ENCODE measurements at places on chromosomes 7 and 10.

DNA sequence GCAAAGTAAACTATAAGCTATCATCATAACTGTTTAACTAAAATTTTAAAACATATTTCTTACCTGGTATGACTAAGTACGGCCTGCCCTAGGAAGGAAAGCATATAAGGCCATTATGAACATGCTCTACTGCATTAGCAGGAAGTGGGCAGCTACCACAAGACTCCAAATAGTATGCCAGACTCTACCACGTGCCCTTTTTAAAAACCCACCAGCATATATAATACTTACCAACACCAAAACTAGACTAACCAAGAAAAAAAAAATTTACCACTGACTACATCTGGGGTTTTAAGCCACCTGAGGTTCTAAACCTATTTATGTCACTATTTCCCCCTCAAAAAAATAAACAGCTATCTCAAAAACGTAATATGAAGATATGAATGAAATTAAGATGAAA is 30.1 kb downstream of the NUDCD3 start:
- no peak for DNase-seq

GRCh38 chr10:17162828-17163227 is 33.2 kb upstream of the CUBN start:
- no peak for DNase-seq

GRCh38 chr7:155209478-155210319 is 88.0 kb upstream of the INSIG1 start:
- DNase-seq: no peak

- no peak for DNase-seq
These were observed 26.6 kb downstream of the GIMAP8 start for GRCh38 chr7:150476819-150477631.

DNA sequence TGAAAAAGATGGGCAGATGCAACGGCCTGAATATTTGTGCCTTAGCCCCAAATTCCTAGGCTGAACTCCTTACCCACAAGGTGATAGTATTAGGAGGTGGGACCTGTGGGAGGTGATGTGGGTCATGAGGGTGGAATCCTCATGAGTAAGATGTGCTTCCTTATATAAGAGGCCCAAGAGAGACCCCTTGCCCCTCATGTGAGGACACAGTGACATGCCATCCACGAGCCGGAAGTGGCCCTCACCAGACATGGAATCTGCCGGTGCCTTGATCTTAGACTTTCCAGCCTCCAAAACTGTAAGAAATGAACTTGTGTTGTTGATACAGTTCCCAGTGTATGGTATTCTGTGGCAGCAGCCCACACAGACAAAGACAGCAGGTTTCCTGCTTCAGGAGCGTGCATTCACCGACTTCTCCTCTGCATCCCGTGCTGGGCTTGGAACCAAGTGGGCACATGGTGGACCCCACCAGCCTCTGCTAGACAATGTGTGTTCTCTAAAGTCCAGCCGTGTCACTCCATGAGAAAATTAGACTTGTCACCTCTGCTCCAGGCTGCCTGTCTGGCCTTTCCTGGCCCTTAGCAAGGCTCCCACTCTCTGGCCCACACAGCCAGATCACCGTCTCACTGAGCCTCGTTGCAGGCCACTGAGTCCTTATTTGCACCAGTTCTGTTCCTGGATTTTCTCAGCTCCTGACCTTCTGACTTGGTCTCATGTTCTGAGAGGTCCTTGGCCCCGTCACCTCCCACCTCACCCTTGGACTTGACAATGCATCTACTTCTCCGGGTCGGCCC is 52.9 kb upstream of the CACUL1 start:
- no peak for DNase-seq

DNA sequence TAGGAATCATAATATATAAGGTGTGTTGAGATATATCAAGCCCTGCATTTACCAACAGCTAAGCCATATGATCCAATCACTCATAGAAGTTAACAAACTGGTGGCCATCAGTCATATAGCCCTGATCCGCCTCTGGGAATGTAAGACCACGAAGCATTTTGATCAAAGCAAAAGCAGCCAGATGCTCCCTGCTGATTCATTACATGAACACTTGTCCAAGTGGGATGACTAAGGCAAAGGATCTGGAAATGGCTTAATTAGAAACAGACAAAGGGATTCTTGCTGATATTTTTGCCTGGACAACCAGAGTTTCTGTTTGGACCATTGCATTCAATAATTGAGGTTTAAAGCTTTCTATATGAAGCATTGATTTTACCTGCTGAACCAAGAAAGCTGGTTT is 535.5 kb downstream of the GPAM start:
- no peak for DNase-seq

DNA sequence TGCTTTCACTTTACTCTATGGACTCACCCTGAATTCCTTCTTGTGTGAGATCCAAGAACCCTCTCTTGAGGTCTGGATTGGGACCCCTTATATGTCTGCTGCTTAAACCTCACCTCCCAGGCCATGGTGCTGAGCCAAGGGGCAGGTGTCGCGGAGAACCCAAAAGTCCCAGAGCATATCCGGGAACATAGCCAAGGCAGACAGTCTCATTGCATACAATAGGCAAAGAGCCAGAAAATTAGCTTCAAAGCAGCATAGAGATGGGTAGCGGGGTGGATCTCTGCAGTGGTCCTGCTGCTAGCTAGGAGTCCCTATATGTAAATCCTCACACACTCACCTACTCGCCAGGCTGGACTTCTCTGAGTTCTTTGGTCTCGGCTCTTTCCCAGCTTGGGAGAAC is 5.5 kb downstream of the CCL24 start:
- DNase-seq: peak; percentile 2

DNA sequence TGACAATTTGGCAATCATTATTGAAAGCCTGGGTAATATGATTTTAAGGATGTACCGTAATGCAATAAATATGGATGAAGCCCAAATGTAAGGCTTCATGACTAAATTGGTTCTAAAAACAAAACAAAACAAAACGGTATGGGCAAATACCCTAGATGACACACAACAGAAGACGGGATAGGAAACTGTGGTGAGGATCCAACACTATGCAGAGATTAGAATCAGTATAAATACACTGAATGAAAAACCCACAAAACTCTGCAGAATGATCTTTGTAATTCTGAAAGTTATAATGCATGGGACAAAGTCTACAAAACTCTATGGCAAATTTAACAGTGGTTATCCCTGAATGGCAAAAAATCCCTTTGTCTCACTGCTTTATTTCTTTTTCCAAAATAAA is 57.6 kb downstream of the MALSU1 start:
- no peak for DNase-seq

DNA sequence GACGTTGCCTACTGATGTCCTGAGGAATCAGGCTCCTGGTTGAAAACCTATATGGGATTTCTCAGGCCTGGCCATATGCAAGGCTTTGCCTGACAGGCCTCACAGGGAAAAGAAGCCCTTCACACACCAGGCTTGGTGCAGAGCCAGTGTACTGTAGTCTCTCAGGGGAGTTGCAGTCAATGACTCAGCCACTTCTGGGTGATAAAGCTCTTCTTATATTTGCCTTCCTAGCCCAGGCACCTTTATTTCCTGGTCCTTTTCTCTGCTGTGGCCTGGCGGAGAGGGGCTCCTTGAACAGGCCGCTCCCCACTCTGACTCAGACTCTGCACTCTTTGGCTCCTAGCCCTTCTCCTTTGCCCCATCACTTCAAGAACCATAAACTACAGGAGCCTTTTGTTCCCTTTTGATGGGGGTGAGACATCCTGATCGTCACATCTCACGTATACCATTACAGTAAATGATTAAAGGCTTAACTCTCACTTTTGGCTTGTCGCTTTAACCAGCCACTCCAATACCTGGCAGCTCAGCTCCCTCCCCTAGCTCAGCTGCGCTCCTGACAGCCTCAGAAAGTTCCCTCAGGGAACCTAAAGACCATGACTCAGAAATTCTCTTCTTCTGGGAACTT is 33.5 kb downstream of the DPY19L1 start:
- peak; percentile 92 for DNase-seq

- DNase-seq: no peak
These were observed 58.7 kb downstream of the CREB3L2 start for GRCh38 chr7:137943132-137943551.

DNA sequence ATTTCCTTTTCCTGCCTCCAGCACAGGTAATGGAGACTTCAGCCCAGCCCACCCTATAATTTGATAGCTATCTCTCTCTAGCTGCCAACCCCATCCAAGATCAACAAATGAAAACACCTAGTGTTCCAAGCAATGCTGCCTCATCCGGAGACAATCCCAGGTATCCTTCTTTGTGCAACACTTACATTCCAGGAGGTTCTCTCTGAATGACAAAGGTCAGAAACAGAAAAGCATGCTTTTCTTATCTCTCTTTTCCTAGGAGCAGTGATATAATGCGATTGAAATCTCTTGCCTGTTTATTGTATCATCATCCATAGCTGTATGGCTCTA is 699.3 kb downstream of the INHBA start:
- no peak for DNase-seq
